ENCODE measurements at places on chromosomes 11 and 22.

DNA sequence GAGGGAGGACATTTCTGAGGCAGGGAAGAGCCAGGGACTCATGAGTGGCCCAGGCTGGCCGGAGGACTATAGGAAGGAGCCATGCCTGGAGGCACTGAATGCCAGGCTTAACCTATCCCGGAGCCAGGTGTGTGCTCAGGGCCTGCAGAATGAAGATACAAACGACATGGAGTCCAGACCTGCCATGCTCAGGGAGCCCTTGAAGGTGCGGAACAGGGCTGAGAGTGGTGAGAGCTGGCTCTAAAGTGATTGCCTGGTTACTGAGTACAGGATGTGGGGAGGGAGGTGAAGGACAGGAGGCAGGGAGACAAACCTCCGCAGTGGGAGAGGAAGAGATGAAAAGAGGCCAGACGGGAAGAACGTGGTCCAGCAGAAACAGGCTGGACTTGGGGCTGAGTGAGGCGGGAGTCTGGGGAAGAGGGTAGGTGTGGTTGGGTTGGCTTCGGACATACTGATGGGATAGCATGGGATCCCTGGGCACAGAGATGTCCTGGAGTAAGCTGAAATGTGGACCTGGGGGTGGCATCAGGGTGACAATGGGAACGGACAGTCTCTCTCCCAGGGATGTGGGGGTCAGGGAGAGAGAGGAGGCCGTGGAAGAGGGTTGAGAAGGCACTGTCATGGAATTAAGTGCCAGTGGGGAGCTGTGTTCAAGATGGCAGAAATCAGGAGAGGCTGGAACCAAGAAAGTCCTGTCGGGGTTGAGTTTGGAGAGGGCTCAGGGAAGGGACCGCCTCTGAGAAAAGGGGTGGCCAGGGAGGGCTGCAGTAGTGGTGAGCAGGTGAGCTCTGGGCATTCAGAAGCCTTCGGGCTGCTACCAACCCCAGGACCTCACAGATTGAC lies 1.5 kb upstream of the ANKRD13D start:
- no peak for DNase-seq

DNA sequence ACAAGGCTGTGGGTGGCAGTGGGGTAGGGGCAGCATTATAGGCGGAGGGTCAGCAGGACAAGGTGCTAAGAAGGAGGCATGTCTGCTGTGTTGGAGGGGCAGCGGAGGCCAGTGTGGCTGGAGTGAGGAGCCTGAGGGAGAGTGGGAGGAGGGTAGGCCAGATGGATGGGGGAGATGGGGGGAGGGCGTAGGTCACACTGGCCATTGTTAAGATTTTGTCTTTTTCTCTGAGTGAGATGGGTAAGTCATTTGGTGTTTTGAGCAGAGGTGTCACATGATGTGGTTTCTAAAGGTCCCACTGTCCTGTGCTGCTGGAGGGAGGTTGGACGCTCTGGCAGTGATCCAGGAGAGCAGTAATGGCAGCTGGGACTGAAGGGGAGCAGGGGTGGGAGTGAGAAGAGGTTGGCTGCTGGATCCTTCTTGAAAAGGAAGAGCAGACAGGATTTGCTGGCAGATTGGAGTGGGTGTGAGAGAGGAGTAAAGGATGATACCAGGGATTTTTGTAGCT lies 9.8 kb downstream of the PPP6R3 start:
- no peak for DNase-seq

DNA sequence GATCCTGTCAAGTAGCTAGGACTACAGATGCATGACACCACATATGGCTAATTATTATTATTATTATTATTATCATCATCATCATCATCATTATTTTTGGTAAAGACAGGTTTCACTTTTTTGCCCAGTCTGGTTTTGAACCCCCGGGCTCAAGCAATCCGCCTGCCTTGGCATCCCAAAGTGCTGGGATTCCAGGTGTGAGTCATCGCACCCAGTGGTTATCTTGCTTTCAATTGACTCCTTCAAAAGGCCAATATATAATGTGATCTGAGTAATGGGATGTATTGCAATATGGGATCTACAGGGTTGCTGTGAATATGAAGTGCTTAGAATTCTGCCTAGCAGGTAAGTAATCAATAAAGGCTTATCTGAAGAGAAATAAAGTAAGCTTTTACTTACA lies 221.2 kb downstream of the SBF2 start:
- DNase-seq = no peak

DNA sequence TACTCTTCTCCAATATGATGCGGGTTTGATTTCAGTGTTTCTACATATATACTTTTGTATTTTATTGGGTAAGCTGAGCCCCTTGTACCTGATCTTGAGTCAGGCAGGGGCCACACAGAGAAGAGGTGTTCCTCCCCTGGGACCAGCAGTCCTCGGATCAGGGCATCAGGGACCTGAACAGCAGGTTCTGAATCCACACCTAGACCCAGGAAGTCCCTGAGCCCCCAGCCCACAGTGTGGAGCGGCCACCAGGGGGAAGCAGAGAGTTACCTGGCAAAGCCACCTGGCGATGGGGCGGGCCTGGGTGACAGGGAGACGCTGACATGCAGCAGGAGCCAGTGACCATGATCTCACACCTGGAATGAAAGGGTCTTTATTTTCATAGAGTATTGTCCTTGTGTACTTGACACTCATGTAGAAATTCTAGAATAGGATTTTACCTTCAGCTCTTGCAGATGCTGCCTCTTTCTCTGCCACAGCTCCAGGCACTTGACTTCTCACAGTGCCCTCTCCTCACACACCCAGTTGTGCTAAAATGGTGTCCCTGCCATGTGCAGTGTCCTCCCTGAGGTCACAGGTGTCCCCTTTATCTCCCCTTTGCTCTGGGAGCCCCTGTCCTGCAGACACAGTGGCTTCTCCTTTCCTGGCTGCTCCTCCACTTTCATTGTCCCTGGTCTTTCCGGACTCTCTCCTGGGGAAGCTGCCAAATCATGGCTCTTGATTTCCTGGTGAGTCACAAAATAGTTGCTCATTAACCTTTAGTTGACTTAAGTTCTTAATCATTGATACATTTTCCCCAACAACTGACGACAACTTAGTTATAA lies 48.5 kb downstream of the GGTLC2 start:
- DNase-seq = peak; percentile 52

DNA sequence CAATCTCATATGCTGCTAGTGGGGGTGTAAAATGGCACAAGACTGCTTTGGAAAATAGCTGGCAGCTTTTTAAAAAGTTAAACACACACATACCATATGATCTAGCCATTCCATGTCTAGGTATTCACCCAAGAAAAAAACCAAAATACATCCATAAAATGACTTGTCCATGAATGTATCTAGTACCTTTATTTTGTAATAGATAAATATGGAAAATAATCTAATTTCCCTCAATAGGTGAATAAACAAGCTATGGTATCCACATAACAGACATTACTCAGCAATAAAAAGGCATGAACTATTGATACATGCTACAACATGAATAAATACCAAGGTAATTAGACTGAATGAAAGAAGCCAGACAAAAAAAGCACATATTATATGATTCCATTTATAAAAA lies 22.9 kb downstream of the RNF141 start:
- no peak for DNase-seq

- no peak for DNase-seq
Observed at GRCh38 chr11:76663486-76663810, 7.1 kb downstream of the LRRC32 start.

GRCh38 chr22:31742115-31742514 lies 7.8 kb downstream of the PRR14L start:
- DNase-seq = no peak

DNA sequence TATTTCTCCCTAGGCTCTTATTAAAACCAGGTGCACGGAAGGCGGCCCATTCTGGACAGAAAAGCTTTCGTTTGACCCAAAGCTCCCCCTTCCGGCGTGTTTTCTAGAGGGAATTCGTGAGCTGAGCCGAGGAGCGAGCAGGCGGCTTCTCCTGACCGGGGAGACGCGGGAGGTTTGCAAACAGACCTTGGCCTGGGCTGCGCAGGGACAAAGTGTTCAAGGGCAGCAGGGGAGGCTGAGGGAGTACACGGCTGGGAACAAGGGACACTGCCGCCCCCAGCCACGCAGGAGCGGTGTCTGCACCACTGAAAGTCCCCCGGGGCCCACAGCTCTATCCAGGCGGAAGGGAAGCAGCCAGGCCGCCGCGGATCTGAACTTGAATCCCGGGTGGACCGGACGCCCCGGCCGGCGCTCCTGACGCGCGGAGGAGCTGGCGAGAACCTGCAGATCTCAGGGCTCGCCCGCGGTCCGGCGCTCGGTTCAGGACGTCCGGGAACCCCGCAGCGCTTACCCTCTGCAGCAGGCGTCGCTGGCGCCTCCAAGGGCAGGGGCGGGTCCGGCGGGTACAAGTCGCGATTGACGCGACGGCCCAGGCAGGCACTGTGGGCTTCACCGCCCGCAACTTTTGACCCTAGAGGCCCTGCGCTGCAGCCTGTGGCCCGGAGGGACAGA lies 101.9 kb downstream of the WT1 start:
- no peak for DNase-seq
